ENCODE measurements at places on chromosomes 3 and 15.

DNA sequence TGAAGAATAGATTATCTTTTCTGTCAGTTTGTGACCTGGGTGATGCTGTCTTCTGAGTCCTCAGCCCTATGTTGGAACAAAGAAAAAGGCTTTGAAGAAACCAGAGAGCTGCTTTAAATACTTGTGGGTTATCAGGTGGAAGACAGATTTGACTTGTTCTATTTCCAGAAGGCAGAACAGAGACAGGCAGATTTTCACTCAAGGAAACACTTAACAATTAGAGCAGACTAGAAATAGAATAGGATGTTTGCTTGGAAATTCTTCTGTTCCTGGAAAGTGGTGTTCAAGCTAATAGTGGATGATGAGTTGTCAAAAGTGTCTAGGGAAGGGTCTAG is 219.4 kb downstream of the UBE2E2 start:
- DNase-seq = no peak

- no peak for DNase-seq
Measured at GRCh38 chr15:90054618-90055097, 47.6 kb downstream of the IDH2 start.

DNA sequence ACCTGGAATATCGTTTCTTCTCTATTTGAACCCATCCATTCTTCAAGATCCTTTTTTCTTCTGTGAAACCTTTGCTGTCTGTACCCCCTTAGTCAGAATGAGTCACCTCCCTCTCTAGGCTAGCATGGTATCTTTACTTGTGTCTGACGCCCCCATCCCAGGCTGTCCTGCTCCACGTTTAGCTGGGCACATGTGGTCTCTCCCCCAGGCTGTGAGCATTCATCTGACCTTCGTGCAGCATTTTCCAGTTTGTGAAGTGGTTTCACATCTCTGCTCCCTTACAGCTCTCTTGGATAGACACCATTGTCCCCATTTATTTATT is 14.3 kb upstream of the TLE3 start:
- DNase-seq = peak; percentile 10

- no peak for DNase-seq
Measured at GRCh38 chr3:189513281-189514117, 117.7 kb upstream of the TP63 start.

- no peak for DNase-seq
Measured at GRCh38 chr15:48423342-48423741, 92.1 kb downstream of the DUT start.

- DNase-seq = no peak
Measured at GRCh38 chr15:47366884-47367283, 350.4 kb upstream of the SEMA6D start.

- DNase-seq = peak; percentile 96
Measured at GRCh38 chr3:16090024-16090423, 84.5 kb upstream of the GALNT15 start.

DNA sequence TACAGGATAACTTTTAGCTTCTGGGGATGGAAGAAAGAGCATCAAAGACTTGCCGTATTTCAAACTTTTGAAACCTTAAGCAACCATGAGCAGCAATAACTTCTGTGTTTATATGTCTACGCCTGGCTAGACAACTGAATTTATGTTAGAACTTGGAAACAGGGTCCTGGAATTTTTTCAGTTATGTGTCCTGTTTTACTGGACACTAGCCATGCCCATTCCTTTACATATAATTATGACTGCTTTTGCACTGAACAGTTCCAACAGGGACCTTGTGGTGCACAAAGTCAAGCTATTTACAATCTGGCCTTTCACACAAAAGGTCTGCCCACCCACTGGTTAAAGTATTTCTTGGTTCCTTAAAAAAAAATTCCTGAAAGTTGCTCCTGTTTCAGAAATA is 37.1 kb downstream of the TJP1 start:
- DNase-seq = no peak

- DNase-seq = peak; percentile 87
Measured at GRCh38 chr3:119891944-119892721, 110.2 kb downstream of the NR1I2 start.

DNA sequence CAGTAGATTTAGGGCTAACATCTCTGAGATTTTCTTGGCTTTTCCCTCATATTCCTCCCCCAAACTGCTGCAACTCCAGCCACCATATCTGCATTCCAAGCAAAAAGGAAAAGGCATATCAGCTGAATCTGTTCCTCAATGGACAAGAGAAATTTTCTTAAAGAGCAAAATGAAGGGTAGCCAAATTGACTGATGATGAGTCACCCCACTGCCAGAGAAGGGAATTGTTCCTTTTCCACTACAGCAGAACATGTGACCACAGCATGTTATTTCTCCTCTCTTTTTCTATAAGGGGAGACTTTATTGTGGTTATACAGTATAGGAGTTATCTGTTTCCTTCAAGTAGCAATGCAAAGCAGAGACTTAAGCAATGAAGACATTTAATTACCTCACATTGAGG is 172.5 kb downstream of the MTHFS start:
- peak; percentile 48 for DNase-seq

DNA sequence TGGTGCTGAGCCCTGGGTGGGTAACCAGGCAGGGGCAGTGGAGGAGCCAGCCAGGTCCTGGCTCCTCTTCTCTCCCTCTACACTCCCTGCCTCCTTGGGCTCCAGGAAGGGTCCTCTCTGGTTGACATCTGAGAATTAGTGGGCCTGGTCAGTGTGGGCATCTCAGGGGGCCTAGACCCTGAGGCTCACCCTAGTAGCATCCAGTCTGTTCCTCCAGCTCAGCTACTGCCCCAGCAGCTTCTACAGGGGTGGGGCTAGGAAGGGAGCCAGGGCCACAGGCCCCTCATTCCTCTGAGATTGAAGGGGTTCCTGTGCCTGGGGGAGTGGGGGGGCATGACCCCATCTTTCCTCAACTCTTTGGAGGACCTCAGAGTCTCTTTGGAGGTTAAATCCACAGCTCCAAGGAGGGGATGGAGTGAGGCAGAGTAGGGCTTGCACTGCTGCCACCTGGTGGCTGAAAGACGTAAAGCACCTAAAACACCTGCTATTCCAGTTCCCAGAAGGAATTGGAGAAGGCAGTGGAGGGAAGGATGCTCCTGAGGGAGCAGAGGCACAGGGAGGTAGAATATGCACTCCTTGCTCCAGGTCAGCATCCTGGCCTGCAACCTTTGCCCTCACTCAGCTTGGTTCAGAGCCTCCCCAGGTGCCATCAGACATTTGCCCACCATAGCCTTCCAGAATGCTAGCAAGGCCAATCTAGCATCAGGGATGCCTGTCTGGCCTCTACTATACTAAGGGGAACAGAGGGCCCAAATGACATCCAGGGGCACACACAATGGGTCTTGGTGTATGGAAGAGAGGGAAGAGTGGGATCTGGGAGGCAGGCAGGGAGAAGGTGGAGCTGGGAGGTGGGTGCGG is 25.1 kb downstream of the C3orf18 start:
- peak; percentile 66 for DNase-seq

GRCh38 chr3:31968927-31969418 is 12.1 kb downstream of the OSBPL10 start:
- DNase-seq = peak; percentile 97

GRCh38 chr15:33547876-33548275 is 237.1 kb downstream of the RYR3 start:
- peak; percentile 36 for DNase-seq

DNA sequence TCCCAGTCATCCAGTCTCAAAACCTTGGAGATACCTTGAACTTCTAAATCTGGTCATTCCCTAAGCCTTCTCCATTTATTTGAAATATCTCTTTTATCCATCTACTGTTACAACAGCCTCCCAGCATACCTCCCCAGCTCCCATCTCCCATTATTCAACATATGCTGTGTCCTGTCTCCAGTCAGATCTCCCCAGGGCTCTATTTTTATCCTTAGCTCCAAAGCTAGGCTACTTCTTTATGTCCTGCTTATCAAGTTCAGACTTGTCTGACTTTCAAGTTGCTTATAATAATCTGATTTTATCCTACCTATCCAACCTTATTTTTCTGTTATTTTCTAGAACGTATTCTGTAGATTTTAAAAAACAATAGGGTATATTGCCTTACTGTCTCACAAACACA is 44.2 kb downstream of the IQGAP1 start:
- no peak for DNase-seq

DNA sequence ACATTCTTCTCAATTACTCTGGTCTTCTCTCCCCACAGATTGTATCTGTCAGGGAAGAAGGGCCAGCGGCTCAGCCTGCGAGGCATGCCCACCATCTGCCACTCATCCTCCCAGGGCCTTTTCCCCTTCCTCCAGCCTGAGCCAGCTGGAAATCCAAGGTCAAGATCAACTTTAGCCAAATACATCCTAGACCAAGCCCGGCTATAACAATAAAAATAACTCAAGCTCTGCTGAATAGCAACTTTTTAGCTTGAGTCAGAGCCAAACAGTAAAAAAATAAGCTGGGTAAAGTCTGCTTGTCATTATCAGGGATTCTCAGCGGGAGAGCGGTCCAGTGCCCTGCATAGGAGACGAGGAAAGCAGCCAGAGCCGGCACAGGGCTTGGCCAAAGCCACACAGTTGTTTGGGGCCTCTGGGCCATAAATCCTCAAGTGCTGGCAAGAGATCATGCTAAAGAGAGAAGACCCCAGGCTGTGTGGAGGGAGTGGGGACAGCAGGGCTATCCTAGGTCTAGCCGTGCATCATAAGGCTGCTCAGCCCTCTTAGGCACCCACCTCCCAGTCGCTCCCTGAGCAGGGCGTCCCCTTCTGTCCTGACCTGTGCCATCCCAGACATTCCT is 76.2 kb upstream of the HERC1 start:
- peak; percentile 84 for DNase-seq

- DNase-seq = no peak
Measured at GRCh38 chr3:69413551-69414207, 27.8 kb upstream of the FRMD4B start.

DNA sequence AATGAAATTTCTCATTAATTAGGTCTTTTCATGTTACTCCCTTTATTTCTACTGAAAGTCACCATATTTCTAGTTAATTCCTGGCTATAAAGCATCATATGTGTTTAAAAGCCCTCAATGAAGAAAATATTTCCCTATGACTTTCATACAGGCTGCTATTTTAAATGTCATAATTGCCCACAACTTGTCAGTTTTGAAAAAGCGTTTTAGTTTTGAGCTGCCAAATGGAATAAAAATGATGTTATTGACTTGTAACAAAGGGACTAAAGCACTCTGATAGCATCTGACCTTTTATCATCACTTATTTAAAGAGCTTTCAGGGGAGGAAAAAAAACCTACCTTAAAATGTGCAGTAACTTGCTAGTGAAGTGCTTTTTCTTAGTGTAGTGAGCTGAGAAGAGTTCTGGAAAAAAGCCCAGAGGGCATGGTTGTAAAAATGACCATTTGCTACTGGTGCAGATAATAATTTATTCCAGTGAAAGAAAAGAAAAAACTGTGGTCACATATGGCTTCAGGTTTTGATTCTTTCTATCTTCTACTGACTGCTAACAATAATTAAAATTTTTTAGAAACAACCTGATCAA is 877.2 kb downstream of the CADM2 start:
- no peak for DNase-seq

GRCh38 chr3:7421065-7421464 is 560.1 kb downstream of the GRM7 start:
- no peak for DNase-seq

DNA sequence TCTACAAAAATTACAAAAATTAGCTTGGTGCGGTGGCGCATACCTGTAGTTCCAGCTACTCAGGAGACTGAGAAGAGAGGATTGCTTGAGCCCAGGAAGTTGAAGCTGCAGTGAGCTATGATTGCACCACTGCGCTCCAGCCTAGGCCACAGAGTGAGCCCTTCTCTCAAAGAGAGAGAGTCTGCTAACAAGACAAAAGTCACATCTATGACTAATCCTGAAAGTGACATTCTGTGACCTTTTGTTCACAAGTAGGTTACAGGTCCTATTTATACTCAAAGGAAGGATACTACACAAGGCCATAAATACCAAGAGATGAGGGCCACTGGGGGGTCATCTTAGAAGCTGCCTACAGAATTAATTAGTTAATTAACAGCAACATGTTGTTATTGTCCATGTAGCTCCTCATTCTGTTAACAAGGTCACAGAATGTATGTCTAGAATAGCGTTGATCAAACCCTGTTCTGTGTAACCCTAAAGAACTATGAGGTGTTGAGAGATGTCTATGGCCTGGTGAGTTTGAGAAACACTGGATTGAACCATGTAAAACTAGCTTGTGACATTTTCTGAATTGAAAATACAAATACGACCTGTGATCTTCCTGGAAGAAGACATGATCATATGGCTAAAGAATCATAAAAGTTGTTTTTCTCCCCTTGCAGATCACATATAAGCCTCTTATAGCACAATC is 97.0 kb downstream of the SAMMSON start:
- no peak for DNase-seq

DNA sequence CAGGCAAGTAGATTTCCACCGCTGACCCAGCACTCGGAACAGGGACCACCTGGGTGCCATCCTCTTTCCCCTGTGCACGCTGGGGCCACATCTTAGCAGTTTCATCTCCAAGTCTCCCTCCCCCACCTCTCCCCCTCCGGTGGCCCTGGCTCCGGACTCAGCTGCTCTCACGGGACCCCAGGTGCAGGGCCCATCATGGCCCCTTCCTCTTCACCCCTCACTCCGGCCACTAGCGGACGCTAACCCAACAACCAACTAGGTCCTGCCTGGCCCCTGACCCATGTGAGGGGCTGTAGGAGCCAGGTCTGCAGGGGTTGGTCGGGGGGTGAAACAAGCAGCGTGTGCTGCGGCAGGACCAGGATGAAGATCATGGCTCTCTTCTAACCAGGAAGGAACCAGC is 31.3 kb upstream of the IQSEC1 start:
- no peak for DNase-seq

DNA sequence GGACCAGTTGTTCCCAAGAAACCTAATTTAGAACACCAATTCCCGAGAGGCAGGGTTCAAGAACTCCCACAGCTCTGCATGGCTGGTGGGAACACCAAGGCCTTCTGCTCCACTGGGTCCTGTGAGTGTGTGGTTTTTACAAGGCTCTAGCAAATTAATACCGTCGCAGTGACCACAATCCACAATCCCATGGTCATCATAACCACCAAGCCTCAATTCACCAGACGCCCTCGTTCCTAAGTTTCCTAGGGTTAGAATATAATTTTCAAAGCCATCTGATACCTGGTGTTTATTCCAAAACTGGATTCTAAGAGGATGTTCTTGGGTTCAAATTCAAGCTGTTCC is 114.9 kb upstream of the RPL32 start:
- DNase-seq = no peak

DNA sequence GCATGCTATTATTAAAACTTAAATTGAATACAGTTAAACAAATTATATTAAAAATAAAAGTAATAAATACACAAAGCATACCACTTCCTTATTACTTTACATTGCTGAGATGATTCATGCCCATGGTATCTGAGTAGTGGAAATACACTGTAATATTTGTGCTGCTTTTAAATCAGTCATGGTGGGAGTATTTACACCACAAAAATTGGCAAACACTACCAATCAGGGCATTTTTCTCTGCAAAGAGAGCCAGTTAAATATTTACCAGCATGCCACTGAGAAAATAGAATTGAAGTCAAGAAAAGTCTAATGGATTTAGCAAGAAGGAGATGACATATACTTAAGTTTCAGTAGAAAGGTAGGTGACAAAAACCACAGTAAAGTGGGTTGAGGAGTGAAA is 19.6 kb downstream of the PPARG start:
- DNase-seq = peak; percentile 95

Data from cardiac fibroblast (primary cell).